Fibroblast of skin of right biceps (primary cell): ENCODE measurements at places on chromosomes 16 and 17.

- DNase-seq: no peak
These were observed 25.7 kb upstream of the ANKRD40CL start for GRCh38 chr17:50793007-50793406.

GRCh38 chr17:46179375-46179999 lies 13.7 kb downstream of the KANSL1 start:
- no peak for DNase-seq

DNA sequence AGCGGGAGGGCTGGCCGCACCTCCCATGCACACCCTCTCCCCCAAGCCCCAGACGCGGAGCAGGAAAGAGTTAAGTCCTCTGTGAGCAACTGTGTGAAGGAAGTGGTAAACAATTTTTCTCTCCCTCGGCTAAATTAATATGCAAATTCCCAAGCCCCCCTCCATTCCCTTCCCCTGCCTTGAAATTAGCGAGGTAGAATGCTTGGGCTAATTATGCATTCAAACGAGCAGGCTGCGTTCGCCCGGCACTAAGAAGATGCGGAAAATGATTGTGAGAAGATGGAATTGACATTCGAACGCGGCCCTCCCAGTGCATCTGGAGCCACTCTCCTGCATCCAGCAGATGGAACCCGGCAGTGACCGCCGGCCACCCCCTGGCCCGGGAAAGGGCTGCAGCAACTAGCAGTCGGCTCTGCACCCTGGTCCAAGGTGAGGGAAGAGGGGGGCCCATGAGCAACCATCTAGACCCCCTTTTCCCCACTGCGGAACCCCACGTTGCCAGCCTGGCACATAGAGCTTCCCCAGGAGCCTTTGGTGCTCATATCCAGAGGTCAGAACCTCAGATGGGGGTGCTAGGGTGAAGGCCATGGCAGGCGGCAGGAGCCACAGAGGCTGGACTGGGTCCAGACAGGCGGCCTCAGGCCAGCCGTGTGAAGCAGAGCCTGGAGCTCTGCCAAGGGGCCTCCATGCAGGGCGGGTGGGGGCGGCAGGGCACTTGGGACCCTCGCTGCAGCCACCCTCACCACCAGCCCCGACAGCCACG lies 49.1 kb upstream of the ACSF3 start:
- no peak for DNase-seq

- DNase-seq: no peak
These were observed 230.7 kb downstream of the KATNIP start for GRCh38 chr16:27780468-27781194.

DNA sequence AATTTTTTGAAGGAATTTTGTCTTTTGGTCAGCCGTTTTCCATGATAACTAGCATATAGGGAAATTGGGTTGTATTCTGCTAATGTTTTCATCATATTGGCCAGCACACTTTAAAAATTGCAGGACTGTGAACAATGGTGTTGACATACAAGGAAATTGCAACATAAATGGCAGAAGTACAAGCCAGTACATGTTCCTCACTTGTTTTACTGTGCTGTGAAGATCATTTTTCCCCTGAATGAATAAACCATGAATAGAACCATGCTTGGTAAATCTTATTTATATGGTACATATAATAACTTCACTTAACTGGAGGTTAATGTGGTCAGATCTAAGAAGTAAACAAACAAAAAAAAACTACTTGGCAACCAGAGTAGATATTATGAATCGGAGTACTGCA lies 22.8 kb downstream of the OMG start:
- DNase-seq: no peak

- no peak for DNase-seq
These were observed 12.2 kb downstream of the ABCC1 start for GRCh38 chr16:15961571-15962090.

DNA sequence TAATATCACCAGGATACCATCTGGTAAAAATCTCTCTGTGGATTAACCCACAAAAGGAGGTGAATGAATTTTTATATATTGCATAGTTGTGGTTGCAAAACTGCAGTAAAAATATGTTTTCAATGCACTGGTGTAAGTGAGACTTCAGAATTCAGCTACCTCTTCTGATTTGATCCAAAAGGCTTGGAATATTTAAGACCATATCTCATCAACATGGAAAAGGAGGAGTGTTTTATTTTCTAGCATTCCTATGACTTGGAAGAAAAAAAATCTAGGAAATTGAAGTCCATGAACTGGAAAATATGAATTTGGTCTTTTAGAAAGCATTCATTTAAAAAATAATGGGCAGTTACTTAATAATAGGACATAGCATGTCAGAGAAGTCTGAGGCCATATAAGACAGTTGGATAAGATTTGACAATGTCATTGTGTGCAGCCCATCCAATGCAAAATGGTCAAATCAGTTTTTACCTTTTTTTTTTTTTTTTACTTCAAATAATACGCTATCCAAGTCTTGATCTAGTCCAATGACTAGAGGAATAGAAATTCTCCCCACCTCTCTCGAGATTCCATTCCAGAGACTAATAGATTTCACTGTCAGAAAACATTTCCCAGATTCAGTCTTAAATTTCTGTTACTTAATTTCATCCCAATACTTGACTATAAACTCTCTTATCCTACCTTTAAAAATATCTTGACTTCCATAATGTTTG lies 364.9 kb upstream of the PMFBP1 start:
- peak; percentile 86 for DNase-seq

DNA sequence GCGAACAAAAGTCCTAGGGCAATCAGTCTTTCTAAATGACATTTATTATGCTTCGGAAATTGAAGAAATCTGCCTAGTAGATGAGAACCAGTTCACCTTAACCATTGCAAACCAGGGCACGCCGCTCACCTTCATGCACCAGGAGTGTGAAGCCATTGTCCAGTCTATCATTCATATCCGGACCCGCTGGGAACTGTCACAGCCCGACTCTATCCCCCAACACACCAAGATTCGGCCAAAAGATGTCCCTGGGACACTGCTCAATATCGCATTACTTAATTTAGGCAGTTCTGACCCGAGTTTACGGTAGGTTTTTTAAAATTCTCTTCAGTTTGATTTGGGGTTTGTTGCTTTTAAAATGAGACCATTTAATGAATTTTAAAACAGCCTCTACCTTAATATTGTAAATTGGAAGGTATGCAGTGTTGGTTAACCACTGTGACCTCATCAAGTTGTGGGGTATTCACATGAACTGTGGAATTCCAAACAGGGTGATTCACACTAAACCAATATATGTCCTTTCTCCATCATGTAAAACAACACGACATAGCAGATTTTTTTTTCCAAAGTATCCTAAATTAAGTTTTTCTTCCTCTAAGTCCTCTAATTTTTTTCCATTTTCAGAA lies 6.2 kb upstream of the EVI2A start:
- DNase-seq: peak; percentile 95

GRCh38 chr17:13157656-13158055 lies 139.8 kb upstream of the ELAC2 start:
- peak; percentile 75 for DNase-seq

DNA sequence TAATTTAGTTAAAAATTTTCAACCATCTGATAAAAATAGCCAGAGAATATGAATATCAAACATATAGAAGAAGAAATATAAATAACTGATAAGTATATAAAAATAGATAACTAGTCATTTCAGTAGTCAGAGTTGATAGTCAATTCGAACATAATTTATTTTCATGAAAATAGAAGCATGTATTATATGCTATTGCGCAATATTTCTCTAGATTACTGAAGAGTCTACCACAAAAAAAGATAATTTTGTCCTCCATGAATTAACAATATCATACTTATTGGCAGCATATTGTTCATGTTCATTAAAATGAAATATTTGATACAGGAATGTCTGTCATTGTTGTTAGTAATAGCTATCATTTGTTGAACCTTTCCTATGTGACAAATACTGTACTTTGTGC lies 376.2 kb upstream of the TOM1L1 start:
- no peak for DNase-seq

- no peak for DNase-seq
These were observed 163.7 kb downstream of the CYB561 start for GRCh38 chr17:63282455-63282854.

DNA sequence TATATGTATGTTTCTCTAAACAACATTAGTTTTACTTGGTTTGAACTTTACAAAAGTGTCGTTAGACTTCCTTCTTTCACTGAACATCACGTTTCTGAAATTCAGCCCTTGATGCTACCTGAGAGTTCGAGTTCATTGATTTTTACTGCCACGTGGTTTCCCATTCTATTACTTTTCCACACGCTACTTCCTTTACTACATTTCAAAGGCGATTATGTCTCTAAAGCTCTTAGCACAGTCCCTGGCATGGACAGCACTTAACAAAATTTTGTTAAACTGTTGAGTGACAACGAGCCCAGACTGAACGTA lies 15.9 kb upstream of the ARHGAP17 start:
- DNase-seq: no peak

- DNase-seq: peak; percentile 83
These were observed 57.4 kb upstream of the MRTFB start for GRCh38 chr16:14013571-14014283.

DNA sequence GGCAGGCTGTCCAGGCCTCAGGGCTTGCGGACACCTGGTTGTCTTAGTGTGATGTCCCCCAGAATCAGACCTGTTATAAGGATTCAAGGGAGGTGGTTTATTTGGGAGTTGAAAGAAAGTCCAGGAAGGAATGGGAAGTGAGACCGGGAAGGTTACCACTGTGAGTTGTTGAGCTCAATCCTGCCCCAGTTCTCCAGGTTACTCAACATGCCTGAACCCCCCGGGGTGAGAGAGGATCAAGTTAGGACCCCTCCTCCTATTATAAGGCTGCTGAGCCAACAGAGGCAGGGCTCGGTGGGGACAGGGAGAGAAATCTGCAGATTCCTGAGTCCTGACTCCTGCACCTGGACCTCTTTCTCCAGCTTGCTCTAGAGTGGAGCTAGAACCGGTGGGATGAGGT lies 86.4 kb downstream of the MRM1 start:
- no peak for DNase-seq

GRCh38 chr17:40485851-40486521 lies 15.4 kb downstream of the TNS4 start:
- peak; percentile 99 for DNase-seq

DNA sequence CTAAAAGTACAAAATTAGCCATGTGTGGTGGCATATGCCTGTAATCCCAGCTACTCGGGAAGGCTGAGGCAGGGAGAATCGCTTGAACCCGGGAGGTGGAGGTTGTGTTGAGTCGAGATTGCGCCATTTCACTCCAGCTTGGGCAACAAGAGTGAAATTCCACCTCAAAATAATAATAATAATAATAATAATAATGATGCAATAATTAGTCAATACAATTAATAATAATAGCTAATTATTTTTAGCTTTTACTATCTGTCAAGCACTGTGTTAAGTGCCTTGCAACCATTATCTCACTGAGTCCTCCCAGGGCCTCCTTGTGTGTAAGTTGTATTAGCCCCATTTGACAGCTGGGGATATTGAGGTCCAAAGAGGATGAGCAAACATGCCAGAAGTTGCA lies 14.3 kb upstream of the HS3ST3A1 start:
- no peak for DNase-seq

- no peak for DNase-seq
These were observed 502.8 kb downstream of the MAF start for GRCh38 chr16:79097771-79098170.

GRCh38 chr16:61005952-61006351 lies 1030.3 kb downstream of the CDH8 start:
- DNase-seq: no peak

DNA sequence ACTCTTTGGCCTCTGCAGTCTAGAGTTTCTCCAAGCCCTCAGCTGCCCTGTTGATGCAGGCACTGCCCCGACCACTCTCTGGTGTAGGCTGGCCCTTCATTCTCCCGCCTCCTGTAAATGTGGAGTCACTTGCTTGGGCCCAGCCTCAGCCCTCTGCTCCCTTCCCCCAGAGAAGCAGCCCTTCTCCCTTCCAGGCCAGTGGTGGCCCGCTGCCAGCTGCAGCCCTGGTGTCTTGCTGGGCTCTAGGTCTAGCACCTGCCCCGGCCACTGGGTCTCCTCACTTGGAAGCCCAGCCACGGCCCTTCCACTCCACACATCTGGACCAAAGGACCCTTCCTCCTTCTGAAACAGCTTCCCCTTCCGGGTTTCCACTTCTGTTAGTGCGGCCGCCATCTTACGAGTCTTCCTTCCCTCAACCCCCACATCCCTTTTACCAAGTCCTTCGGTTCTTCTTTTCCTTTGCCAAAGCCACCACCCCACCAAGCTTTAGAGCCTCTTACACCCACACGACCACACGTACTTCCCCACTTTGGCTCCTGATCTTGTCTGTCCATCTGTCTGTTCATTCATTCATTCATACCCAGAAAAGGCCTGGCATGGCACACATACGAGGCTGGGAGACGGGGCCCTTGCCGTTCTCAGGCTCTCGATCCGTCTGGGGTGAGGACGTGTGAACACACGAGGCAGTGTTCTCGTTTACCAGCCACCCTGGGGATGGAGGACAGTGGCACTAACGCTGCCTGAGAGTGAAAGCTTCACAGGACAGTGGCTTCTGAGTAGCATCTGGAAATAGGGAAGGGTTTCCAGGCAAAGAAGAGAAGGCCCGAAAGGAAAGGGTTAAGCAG lies 68.0 kb downstream of the ABR start:
- DNase-seq: no peak

- DNase-seq: no peak
These were observed 578 bp downstream of the PGAP6 start for GRCh38 chr16:381012-381788.

- no peak for DNase-seq
These were observed 139.6 kb downstream of the SKAP1 start for GRCh38 chr17:48290378-48290777.

GRCh38 chr16:83856792-83857191 lies 42.1 kb upstream of the MLYCD start:
- no peak for DNase-seq

- no peak for DNase-seq
These were observed 57.6 kb downstream of the KSR1 start for GRCh38 chr17:27513849-27514248.

DNA sequence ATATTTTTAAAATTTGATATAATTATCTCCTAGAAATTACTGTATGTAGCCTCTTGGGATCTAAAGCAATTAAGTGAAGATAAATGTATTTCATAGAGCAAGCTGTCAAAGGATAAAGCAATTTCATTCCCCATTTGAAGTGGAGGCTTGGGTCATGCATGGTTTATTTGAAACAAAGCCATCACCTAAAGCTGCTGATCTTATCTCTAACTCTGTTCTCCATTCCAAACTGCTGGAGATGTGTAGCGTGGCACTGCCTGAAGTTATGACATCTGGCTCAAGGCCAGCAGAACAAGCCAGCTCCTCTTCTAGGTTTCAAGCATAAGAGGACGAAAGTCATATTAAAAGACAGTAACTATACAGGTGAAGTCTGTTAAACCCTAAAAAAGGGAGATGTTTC lies 83.9 kb downstream of the HIC1 start:
- peak; percentile 59 for DNase-seq

GRCh38 chr17:13984956-13985355 lies 84.3 kb upstream of the COX10 start:
- no peak for DNase-seq

GRCh38 chr17:12974005-12974531 lies 43.8 kb downstream of the ELAC2 start:
- peak; percentile 32 for DNase-seq

DNA sequence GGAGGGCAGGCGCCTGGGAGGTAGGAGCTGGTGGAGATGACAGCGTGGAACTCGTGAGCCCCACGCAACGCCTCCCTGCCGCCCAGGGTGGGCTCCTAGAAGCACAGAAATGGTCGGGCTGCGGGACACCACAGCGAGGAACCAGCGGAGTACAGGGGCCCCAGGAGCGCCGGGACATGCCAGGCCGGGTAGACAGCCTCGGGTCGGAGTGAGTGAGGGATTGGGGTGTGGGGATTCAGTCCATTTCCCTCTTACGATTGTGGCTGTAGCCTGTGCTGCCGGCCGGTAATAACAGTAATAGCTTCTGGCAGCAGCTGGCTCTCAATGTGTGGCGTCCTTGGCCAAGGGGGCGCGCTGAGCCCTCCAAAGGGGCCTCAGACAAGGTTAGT lies 12.2 kb upstream of the CES3 start:
- DNase-seq: no peak
